ENCODE measurements at places on chromosomes 6 and 20.
A peak's percentile ranks its signal among the peaks of the same experiment; 100 is the strongest.

- DNase-seq, result no peak
These were observed 2.4 kb downstream of the LRRN4 start for GRCh38 chr20:6051505-6051904.

DNA sequence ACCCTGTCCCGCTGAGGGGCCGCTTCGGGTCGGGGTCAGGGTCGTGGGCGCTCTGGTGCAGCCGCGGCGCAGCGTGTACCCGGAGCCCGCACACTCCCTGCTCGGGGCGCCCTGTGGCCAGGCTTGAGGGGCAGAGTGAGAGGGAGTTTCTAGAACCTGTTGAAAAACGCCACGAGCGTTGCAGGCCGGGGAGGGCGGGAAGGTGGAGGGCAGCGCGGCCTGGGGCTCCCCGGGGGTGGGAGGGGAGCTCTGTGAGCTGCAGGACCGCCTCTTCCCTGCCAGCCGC is 539 bp upstream of the BHLHE23 start:
- DNase-seq, result no peak

- DNase-seq, result no peak
These were observed 405.2 kb downstream of the RFPL4B start for GRCh38 chr6:112752305-112752704.

DNA sequence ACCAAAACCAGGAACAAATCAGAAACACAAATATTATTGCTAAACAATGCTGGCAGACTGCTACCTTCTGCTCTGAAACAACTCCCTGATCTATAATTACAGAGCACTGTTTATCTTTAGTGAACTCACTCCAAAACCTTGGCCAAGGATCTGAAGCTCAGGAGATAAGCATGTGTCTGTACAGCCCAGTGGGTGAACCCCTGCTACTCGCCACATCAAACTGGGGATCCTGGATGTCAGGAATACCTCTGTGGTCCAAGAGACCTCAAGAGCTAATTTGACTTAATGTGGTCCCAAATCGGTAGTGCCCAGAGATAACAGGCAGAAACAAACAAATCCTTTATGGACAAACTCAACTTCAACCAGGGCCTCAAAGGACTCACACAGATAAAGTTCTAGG is 381.8 kb downstream of the KIF16B start:
- DNase-seq, result no peak

DNA sequence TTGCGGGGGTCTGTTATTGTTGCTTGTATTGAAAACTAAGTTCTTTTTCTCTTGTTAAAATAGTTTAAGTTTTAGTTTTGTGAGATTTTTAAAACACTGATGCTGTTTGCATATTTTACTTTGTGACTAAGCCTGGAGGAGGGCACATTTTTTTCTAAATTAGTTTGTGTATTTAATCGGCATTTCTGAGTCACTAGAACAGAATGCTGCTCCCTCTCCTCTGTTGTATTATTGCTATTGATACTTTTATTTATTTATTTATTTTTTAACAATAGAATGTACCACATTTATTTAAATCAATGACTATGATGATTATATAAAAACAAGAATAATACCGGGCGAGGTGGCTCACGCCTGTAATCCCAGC is 5.1 kb upstream of the FAM50B start:
- no peak for DNase-seq

DNA sequence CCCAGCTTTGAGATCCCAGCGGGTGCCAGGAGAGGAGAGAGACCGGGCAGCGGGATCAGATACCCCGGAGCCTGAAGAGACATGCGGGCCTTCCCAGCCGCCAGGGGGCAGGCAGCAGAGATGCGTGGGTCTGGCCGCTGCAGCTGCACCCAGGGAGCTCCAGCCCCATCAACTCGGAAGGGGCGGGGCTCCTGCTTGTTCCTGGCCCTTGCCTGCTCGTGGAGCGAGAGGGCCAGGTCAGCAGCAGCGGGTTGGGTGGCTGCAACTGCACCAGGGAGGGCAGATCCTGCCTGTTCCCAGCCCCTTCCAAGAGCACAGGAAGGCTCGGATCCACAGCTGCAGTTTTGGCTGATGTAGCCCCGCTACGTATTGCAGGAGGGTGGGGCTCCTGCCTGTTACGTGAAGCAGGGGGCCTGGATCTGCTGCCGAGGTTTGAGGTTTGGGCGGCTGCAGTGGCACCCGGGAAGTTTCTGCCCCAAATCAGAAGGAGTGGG is 532.8 kb downstream of the RFPL4B start:
- no peak for DNase-seq

- no peak for DNase-seq
These were observed 373.9 kb upstream of the ID4 start for GRCh38 chr6:19463250-19463649.

GRCh38 chr6:130518588-130518987 is 152.8 kb downstream of the TMEM200A start:
- DNase-seq, result no peak

DNA sequence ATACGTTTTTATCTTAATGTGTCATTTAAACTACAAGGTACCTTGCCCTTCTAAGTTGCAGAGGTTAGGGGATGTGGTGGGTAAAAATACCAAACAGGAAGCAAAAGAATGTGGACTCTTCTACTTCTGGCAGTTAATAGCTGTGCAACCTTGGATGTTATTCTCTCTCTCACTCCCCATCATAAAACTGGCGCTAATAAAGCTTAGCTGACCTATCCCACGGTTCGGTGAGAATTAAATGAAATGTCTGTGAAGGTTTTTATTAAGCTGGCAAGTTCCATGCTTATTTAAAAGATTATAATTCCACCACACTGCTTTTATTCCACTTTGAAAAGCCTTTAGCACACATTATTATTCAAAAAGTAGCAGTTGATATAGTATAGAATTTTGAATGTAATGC is 127.8 kb upstream of the SLC22A23 start:
- no peak for DNase-seq

DNA sequence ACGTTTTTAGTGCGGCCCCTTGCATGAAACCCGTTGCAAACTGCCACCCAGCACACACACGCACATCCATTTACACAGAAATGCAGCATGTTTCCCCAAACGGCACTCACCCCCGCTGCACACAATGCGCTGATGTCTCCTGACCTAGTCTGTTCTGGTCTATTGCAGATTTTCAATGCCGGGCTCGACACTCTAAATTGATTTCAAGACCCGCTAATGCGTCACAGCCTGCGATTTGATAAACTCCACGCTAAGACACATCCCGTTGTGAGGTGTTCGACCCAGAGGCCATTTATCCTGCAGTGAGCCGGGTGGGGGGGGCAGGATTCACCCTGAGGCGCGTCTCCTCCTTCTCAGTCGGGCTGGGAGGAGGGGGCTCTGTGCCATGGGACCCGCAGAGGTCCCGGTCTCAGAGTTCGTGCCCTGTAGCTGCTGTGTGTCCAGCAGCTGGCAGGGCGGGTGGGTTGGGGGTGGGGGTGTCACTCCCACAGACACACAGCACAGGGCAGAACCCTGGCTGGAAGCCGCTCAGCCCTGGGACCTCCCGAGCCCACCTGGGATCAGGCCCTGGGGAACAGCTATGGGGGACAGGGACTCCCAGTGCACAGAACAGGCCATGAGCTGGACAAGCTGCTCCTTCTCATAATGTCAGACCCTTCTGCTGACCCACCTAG is 367.9 kb downstream of the PREX1 start:
- no peak for DNase-seq

DNA sequence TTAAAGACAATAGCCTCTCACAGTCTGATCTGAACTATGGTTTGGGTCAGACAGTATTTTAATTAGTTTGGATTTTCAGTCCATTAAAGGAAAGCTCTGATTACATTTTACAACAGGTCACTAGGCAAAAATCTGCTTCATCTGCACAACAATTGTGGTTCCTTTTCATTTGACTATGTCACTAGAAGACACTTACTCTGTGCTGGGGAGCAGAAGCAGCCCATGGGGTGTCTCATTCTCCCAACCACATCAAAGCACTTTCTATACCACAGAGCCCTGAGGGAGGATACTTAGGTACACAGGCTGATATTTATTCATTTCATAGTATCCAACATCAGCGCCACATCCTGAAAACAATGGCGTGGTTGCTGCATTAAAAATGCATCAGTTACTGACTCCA is 36.6 kb upstream of the HDAC2 start:
- DNase-seq, result no peak

- no peak for DNase-seq
These were observed 93.1 kb upstream of the PMEPA1 start for GRCh38 chr20:57802765-57803507.

- DNase-seq, result no peak
These were observed 671 bp downstream of the TAPBP start for GRCh38 chr6:33313105-33313708.

DNA sequence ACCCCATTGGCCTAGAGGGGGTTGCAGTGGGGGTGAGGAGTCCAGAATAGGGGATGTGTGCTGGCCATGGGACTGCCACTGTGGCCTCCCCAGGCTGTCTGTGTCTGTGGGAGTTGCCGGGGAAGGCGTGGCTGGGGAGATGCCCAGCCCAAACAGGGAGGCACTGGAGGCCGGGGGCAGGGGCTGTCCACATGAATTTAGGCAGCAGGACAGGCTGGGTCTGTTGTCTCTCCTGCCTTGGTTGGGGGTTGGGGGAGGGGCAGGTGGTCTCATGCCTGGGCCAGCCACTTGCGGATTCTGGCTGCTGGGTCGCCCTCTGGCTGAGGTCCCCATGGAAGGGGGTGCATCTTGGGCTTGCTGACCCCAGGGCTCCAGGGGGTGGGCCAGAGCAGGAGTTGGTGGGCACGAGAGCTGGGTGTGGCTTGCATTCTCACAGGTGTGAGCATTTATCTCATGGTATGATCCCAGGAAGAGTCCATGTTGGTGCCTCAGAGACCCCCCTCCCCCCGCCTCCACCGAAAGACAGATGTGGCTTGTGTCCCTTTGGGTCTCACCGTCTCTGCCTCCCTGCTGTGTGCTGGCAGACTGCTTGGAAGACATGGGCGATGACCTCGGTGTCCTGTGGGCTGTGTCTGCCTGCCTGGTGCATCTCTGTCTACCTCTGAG is 4.0 kb downstream of the SOX18 start:
- no peak for DNase-seq

GRCh38 chr20:24956001-24956841 is 7.2 kb downstream of the CST7 start:
- no peak for DNase-seq

- DNase-seq, result no peak
These were observed 23.9 kb downstream of the SRC start for GRCh38 chr20:37369846-37370245.

DNA sequence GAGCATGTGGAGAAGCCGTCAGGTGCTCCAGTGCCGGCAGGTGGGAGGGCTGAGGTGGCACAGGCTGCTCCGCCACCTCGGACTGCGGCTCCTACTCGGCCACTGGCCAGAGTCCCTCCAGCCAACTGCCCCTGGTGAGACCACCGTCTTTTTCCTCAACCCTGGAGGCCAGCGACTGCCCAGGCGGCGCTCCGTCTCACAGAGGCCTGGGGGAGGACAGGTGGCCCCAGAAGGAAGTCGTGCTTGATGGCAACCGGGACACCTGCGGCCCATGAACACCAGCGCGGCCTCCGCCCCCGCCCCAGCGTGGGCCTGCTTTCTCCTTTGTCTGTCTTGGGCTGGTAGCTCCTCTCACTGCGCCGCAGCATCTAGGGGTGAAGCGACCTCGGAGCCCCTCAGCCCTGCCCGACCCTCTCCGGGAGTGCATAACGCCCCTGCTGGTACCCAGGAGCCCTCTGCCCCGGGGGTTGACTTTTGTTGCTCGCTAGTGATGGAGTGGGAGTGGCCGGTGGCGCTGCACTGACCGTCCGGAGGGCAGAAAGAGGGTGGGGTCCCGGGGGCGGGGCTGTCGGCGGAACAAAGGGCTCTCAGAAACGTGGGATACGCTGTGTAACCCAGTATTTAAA is 706 bp upstream of the TUBB2B start:
- DNase-seq, result no peak

DNA sequence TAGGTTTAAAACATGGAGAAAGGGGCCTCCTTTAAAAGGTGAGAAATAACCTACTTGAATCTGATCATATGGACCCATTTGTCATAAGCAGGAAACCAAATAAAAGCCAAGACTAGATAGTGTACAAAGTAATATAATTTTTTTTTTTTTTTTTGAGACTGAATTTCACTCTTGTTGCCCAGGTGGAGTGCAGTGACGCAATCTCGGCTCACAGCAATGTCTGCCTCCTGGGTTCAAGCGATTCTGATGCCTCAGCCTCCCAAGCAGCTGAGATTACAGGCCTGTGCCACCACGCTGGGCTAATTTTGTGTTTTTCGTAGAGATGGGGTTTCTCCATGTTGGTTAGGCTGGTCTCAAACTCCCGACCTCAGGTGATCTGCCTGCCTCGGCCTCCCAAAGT is 89.2 kb downstream of the SASH1 start:
- DNase-seq, result no peak

DNA sequence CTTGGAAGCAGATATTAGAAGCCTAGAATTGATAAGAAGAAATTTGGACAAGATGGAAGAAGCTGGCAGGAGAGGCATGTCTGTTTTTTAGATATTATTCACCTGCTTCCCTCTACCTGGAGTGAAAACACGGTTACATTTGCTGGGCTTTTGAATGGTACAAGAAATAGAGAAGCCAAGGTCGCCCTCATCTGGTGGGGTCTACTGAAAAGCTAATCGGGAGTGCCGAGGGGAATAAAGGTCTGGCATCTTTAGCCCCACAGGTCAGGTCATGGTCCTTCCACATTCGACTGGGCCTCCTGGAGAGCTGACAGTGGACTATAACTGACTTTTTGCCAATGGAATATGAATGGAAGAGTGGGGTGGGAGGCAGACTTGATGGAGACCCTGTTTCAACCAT is 4.6 kb upstream of the C2 start:
- DNase-seq, result peak; percentile 16

GRCh38 chr6:42367353-42368011 is 84.2 kb downstream of the TRERF1 start:
- DNase-seq, result no peak

DNA sequence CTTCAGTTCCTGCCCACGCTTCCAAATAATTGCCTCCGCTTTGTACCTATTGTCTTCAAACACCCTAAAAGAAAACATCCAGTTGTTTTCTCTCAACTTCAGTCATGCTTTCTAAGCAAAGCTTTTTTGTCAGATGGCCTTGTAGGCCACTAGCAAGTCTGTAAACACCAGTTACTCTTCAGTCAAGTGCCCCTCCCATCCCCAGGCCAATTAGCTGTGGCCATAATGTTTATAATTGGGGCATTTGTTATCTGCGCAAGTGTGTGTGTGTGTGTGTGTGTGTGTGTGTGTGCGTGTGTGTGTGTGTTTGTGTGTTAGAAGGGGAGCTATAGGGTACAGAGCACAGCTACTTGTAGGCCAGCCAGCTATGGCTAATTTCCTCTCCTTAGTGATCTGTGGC is 272.4 kb upstream of the MARCKS start:
- DNase-seq, result no peak
